ENCODE measurements at places on chromosomes 4 and X.

GRCh38 chr4:82797405-82798111, 1.0 kb downstream of the SCD5 start:
- peak; percentile 46 for DNase-seq

GRCh38 chr4:76950052-76950955, 752 bp downstream of the SEPTIN11 start:
- DNase-seq = peak; percentile 34

GRCh38 chr4:174449944-174450785, 72.1 kb downstream of the HPGD start:
- no peak for DNase-seq

DNA sequence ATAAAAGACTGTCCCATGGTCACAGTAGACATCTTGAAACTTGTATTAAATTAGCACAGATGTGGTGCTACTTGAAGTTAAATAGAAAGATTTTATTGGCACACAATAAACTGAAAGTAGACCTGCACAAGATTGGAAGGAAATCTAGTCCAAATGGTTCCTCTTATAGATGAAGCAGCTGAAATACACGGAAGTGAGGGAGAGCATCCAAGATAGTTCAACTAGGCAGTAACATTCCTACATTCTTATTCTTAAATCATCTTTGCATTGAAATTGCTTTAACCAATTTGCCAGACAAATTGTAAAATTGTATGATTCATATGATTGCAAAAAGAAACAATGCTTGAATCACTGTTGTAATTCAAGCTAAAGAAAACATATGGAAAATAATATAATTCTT, 87.6 kb upstream of the VCX3B start:
- no peak for DNase-seq

DNA sequence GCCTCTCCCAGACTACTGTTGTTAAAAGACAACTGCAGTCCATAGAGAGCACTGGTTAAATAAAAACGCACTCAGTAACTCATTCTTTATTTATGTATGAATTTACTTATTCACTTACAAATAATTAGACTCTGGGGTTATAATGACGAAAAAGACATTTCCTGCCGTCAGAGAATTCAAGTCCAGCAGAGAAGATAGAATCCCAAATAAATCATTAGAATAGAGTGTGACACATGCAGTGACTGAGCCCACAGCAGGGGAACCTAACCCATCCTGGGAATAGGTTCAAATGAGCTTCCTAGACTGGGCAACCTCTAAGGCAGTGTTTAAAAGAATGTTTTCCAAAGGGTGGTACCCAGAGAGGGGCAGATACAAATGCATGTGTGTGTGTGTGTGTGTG, 53.9 kb downstream of the FGFBP1 start:
- peak; percentile 23 for DNase-seq

DNA sequence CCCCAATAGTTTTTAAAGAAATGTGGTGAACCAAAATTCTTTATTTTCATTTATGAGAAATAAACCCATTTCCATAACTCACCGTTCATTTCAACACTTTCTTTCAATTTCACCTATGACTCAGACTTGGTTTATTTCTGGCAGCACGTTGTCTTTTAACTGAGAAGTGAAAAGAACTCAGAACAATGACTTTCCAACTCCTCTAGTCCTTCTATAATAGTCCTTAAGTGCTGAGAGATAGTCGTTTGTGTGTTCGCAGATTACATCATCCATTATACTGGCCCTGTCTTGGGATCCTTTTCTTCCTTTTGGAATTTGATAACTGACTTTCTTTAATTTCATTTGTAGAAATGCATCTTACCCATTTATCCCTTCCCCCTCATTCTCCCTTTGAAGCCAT, 113.6 kb downstream of the GLUD2 start:
- DNase-seq = peak; percentile 20

- peak; percentile 59 for DNase-seq
These were observed 92.4 kb downstream of the HPGD start for GRCh38 chr4:174429701-174430410.

GRCh38 chrX:54180403-54180802, 2.7 kb downstream of the FAM120C start:
- DNase-seq = peak; percentile 48

- DNase-seq = no peak
These were observed 247.7 kb downstream of the RAB28 start for GRCh38 chr4:13236485-13236884.

- DNase-seq = no peak
These were observed 19.4 kb downstream of the TMSB4X start for GRCh38 chrX:12994321-12994720.

DNA sequence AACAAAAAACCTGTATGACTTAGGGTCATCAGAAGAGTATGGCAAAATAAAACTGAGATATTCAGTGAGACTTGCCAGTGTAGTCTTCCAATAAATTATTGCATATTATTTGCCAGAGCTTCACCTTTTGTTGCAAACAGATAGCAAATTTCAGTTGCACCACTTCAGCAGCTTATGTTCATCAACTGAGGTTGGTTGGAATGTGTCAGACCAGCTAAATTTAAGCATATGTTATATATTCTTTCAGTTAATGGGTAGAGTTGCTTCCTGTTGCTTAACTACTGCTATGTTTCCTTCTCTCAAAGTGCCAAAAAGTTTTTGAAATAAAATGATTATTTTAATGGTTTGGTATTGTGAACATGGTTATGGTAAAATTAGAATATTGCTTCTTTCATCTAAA, 61.5 kb downstream of the GALNT7 start:
- no peak for DNase-seq

DNA sequence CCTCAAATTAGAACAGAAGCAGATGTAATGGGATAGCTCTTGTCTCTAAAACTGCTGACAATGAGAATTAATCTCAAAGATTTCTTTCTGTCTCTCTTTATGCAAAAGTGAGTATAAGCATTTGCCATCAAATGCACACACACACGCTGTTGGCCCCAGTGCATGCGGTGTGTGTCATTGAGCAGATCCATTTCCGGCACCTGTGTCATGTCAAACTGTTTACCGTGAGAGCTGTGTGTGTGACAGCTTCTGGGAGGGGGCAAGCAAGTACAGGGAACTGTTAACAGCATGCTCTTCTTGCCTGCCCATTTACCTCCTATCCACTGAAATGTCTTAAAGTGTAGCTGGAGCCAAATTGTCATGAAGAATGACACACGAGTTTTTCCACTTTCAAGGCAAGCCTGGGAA, 297.9 kb upstream of the FAT4 start:
- DNase-seq = no peak

DNA sequence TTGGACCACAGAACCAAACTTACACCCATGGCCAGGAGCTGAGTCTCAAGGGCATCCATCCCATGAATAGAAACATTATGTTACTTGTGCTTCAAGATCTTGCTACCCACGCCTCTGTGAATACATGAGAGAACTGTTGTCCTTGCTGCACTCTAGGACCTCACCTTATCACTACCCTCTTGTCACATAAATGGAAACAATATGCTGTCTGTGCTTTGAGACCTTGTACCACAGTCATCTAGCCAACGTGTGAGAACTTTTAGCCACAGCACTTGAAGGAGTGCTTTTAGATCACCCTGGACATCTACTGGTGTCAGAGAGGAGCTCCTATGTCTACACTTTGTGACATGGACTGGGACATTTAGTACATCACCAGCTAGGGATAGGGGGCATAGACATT, 30.7 kb upstream of the HUWE1 start:
- DNase-seq = no peak

GRCh38 chrX:66638591-66639500, at the start of gene EDA2R:
EDA2R (minus strand) TSS chrX:66639078; CDS start chrX:66616020, 23,058 bp downstream.
- peak; percentile 88 for DNase-seq

DNA sequence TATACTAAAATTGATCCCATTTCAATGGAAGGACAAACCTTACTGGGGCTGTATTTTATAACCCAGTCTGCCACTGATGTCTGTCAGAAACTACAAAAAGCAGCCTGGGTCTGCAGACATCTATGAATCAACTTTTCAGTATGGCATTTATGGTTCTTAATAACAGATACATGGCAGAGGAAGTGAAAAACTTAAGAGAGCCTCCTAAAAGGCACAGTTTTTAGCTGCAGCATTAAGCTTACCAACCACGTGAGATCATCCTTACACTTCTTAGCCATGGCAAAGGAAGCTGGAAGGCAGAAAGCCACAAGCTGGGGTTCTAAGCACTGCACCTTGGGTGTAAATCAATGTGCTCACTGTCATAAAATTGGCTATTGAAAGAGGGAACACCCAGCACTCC, 16.6 kb upstream of the UGT2B17 start:
- DNase-seq = no peak

DNA sequence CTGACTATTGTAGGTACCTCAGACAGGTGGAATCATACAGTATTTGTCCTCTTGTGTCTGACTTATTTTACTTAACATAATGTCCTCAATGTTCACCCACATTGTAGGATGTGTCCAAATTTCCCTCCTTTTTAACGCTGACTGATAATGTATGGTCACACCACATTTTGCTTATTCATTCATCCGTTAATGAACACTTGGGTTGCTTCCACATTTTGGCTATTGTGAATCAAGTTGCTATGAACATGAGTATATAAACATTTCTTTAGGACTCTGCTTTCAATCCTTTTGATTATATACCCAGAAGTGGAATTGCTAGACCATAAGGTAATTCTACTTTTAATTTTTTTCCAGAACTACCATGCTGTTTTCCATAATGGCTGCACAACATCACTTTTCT, 87.0 kb upstream of the NDP start:
- peak; percentile 44 for DNase-seq

- no peak for DNase-seq
These were observed 46.6 kb upstream of the EGFL6 start for GRCh38 chrX:13522811-13523210.

Data from astrocyte (in vitro differentiated cells and primary cell).